CD4-positive, alpha-beta T cell treated with Interleukin-2 at 100 ng/mL for 4 hours (primary cell): ENCODE measurements at places on chromosomes 1 and 21.

- peak; percentile 80 for DNase-seq
Measured at GRCh38 chr1:167066333-167067122, 23.6 kb downstream of the GPA33 start.

GRCh38 chr1:111842411-111842810 lies 86.7 kb downstream of the DDX20 start:
- no peak for DNase-seq

DNA sequence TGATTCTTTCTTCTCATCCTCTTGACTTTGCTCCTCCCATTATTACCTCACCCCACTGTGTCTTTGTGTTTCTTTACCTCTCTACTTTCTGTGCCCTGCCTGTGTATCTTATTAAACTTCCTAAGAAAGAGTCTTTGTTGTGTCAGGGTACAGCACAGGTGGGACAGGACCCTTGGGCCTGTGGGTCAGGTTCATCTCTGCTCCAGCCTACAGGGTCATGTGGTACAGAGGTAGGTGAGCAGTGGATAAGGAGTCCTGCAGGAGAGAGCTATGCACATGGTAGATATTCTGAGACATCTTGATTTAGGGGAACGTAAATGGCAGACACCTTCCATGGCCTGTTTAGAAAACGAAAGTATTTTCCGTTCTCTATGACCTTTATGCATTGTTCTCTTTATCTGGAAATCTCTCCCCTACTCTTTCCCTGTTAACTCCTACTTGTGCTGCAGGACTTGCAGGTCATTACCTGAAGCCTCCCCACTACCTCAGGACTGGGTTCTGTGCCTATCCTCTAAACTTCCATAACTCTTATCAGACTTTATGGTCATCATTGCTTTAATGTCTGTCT lies 9.9 kb downstream of the GIPC2 start:
- DNase-seq: no peak

DNA sequence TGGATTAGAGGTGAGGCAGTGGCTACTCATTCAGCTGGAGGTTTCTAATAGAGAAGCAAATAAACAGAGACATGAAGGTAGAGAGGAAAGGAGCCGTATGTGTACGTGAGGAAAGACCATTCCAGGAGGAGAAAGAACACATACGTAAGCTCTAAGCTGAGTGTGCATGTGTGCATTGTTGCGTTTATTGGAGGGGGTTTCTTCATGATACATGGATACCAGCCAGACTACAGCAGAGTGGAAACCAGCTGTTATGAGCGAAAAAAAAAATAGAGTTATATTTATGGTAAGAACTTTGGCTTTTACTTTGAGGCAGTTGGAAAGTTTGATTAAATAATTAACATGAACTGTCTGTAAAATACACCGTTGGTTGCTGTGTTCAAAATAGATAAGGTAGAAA lies 173.4 kb upstream of the RGS18 start:
- no peak for DNase-seq

DNA sequence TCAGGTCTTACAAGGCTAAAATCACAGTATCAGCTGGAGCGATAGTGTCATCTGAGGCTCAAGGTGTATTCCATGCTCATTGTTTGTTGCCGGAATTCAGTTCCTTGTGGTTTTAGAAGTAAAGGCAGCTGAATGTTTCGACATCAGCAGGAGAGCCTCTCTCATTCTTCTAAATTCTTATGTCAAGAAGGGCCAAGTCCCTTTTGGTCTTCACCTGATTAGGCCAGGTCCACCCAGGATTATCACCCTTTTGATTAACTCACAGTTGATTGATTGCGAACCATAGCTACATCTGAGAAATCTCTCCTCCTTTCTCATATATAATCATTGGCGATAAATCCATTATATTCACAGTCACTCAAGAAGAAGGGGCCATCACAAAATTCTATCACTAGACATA lies 806.7 kb upstream of the PRMT6 start:
- DNase-seq: no peak

DNA sequence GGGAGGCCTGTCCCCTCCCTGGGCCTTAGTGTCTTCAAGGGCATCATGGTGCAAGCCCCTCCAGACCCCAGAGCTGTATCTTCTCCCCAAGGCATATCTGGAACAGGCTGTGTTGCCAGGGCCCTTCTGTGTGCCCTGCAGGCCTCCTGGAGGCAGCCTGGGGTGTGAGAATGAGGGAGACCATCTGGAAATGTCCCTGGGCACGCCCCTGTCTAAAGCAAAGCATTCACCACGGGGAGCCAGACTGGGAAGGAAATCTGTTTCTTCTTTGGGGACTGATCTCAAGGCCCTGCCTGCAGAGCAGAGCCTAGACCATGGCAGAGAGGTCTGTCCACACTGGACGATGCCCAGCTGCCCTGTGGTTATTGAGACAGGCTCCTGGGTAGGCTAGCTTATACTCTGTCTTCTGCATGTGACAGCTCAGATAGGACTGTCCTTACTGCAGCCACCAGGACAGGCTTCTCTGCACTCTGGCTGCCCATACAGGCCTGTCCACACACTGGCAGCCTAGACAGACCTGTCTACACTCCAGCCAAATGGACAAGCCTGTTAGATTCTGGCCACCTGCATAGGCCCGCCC lies 24.6 kb downstream of the PODN start:
- no peak for DNase-seq

DNA sequence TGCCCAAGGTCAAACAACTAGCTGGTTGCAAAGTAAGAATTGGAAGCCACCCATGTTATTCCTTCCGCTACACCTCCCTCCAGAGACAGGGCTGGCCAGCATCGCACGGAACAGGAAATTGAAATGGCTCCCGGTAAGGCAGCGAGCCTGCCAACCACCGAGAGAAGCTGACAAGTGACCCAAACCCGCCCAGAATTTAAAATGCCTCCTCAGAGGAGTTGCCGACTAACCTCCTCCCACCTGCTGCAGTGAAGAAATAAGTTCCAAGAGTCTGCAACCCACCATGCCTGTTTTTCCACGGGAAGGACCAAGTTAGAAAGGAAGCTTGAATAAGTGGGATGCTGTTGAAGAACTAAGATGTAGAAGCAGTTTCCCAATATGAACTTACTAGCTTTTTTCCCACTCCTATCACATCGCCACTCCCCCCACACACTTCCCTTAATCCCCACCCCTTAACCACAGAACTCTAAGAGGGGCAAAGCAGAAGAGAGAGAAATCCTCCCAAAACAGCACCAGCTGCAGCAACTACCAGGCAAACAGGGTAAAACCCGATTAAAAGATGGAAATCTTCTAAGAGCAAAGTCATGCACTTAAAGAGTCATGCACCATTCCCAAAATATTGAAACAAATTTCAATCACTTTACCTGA lies 78.6 kb downstream of the TIAM1 start:
- no peak for DNase-seq
